ENCODE measurements at places on chromosomes 5 and 9.

DNA sequence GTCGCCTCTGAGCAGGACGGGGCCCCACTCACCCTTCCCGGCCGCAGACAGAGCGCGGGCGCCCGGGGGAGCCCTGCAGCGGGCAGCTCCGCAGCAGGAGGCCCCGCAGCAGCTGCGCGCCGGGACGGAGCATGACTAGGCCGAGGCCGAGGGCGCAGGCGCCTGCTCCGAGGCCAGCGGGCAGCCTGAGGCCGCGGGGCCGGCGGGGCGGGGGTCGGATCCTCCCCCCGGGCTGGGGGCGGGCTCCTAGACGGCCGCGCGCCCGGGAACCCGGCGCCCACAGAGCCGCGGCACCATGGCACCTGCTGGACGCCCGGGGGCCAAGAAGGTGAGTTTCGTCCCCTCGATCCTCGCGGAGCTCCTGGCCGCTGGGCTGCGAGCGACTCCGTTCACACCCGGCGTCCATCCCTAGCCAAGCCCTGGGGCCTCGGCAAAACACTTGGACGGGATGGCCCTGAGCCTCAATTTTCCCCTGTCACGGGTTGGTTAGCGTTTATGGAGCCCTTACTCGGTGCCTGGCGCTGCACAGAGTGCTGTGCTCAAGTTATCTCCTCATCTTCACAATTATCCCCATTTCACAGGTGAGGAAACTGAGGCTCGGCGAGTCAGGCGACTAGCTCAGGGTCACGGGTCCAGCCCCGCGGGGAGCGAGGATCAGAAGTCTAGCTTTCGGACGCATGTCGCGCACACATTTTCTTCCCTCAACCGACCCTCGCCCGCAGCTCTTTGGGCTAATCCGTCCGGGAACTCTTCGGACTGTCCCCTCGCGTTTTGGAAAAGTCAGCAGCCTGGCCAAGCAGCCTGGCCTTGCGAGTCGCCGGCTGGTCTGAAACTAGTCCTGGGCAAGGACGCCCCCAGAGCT, at the start of the genes BHMT2 and DMGDH:
Gene BHMT2, plus strand, starts transcription at position 280 of the 862 bp plus-strand sequence. Its CDS starts 16 bp downstream, at position 296.
Gene DMGDH, minus strand, starts transcription at position 187 of the 862 bp plus-strand sequence. Its CDS starts 54 bp downstream, at position 133.
- DNase-seq: no peak

GRCh38 chr9:5643005-5643624, 14.2 kb downstream of the RIC1 start:
- no peak for DNase-seq

DNA sequence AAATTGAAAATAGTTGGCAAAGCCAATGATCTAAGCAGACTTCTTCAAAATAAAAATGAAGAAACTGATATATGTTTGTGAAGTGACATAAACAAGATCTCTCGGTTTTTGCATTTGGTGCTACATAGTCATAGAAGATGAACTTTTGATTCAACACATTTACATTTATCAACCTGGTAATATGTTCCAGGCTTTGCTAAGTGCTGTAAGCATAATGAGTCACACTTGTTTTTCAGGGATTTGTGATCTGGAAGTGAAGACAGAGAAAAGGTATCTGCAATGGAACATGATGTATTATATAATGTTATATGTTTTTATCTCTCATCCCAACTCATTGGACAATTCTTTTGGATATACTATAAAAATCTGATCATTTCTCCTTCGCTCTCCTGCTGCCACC, 801.4 kb downstream of the BRINP1 start:
- DNase-seq: no peak

GRCh38 chr9:72129271-72130156, 19.7 kb upstream of the GDA start:
- DNase-seq: no peak

GRCh38 chr5:157072508-157072907, 13.6 kb upstream of the HAVCR1 start:
- no peak for DNase-seq

DNA sequence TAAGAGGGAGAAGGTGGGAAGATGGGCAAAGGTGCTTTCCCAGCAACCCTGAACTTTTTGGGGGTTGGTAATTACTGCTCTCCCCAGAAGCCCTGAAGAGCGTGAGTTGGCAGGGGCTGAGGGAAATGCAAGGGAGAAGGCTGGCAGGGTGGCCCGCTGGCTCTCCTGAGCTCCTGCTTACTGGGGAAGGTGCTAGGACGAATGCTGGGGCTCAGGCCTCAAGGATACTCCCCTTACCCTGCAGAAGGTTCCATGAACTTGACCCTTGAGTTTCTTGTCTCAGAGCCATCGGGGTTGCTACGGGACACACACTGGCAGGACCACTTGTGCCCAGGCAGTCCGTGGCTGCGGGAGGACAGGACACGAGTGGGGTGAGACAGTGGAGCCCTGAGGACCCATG, 1.2 kb downstream of the FAM163B start:
- no peak for DNase-seq

DNA sequence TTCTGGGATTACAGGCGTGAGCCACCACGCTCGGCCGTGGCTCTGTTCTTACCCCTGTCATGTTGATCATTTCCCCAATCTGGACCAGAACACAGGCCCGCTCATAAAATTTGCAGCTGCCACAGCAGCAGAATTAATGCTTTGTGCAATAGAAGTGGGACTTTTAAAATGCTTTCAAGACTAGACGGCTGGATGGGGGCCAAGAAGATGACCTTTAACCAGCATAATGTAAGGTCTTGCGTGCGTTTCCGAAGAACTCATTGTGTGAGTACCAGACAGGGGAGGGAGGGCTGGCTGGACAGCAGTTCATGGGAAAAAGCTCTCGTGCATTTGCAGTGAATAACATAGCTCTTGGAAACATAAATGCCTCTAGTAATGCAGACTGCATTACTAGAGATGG, 3.5 kb upstream of the WDR38 start:
- no peak for DNase-seq

GRCh38 chr5:40828021-40828631, 6.9 kb downstream of the RPL37 start:
- DNase-seq: no peak

GRCh38 chr9:90176901-90177300, 465.7 kb downstream of the DIRAS2 start:
- no peak for DNase-seq

DNA sequence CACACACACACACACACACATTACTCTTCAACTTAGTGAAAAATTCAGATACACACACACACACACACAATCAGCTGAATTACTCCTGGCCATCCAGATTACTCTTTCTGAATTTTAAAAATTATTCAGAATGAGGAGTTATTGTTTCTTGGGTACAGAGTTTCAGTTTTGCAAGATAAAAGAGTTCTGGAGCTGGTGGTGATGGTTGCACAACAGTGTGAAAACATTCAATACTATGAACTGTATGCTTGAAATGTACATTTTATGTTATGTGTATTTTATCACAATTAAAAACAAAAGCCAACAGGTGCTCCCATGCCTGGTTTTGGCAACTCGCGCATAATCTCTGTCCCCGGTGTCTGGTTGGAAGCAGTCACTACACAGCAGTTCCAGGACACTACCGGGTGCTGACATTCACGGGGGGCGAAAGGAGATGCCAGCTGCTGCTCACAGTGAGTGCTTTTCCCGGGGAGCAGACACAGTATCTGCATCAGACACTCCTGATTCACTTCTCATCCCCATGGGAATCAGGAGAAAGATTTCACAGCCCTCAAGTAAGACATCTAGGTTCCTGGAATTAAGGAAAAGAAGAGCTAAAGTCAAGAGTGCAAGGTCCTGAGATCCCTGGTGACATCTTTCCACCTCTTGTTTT, 55.7 kb downstream of the LHFPL2 start:
- no peak for DNase-seq

DNA sequence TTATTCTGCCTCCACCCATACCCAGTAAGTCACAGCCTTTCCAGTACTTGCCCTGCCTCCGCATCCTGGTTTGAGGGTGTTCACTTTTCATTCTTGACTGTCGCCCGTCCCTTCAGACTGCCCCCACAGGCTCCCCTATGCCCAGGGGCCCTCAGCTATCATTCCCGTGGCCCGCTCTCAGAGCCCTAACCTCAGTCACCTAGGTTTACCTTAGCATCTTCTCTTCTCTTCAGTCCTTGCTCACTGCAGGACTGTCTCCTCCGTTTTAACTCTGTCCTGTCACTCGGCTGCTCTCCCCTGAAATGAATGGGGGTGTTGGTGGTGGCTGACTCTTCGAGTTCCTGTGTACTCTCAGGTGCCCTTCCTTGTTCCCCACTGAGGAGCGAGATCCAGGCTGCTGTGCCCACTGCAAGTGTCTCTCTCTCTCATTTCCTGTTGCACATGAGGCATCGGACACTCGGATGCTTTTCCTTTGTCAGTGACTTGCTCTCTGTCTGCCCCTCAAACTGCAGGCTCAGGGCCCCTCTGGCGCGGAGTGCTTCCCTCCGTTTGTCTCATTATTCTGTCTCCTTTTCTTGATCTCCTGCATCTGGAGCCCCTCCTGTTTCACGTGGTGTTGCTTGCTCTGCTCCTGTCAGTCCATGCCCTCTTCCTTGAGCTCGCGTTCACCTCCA, 89.8 kb downstream of the CACNA1B start:
- no peak for DNase-seq

- no peak for DNase-seq
Observed at GRCh38 chr9:101706261-101706798, 32.1 kb downstream of the GRIN3A start.

GRCh38 chr5:81825237-81825636, 74.3 kb upstream of the SSBP2 start:
- DNase-seq: no peak

Measured in naive thymus-derived CD4-positive, alpha-beta T cell (primary cell).